NCI-H1930 (cell line): ENCODE measurements at places on chromosomes 6 and 20.

- DNase-seq, result no peak
Measured at GRCh38 chr6:158708239-158708638, 58.4 kb downstream of the SYTL3 start.

- DNase-seq, result no peak
Measured at GRCh38 chr6:133951227-133951626, 1.8 kb upstream of the TBPL1 start.

DNA sequence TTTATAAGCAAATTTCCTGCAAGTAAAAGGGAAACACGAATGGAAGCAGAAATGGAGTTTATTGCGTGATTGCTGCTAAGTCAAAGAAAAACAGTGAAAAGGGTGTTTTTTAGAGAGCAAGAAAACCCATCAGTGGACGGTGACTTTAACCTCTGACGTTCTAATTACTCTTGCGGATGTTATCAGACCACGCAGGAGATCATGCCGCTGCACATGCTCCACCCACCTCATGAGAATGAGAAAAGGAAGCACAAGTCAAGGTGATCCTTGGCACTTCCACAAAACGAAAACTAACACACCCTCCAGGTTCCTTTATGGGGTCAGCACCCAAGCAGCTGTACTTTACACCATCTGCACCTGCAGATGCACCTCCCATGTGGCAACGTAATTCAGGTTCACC, 45.0 kb downstream of the LYRM4 start:
- no peak for DNase-seq

DNA sequence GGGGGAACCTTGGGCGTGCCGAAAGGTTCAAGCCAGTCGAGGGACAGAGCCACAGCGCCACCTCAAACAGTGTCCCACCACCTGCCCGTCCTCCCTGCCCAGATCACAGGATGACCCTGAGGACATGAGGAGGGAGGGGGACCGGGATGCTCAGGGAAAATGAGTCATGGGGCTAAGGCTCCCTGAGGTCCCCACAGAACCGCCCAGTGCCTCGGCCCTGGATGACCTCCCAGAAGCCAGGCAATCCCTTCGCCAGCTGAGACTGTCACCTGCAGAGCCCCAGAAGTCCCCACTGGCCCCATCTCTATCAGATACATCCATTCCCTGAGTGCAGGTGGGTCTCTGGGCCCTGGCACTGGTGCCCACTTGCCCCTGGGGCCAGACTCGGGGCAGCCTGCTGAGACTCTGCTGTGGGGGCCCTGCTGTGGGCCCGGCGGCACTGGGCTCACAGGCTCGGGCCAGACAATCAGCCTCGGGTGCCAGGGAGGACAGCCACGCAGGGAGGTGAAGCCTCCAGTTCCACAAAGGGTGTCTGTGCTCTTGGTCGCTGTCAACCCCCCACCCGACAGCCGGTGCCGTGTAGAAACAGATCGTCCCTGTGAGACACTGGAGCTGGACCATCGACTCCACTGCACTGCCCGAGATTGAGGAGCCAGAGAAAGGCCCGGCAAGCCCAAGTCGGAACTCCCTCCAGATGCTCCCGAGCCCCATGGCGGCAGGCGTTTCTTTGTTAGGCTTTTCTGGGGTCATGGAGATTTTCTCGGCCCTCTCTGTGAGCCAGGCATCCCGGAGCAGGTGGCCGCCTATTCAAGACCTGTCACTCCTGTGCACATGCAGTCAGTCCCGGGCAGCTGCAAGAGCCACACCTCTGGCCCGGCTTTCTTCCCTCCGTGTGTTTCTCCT, 26.1 kb downstream of the PXDC1 start:
- no peak for DNase-seq

DNA sequence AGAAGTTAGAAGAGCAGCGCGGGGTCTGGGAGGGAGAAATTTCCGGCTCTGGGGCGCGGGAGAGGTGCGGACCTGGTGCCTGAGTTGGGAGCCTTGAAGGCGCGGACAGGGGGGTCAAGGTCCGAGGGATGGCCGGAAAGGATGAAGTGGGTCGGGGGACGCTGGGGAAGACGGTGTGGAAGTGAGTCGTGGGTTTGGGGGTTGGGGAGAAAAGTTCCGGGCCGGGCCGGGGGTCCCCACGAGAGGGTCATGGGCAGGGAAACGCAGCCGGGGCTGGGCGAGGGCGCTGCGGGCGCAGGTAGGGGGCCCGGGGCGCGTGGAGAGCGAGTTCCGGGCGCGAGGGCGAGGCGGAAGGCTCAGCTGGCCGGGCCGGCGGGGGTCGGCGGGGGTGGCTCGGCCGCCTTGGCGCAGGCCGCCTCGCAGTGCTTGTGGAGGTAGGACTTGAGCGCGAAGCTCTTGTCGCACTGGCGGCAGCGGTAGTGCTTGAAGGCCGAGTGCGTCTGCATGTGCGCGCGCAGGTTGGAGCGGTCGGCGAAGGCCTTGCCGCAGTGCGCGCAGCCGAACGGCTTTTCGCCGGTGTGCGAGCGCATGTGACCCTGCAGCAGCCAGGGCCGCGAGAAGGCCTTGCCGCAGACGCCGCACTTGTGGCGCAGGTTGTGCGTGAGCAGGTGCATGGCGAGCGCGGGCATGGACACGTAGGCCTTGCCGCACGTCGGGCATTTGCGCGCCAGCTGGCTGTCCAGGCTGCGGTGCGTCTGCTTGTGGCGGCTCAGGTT, 10.5 kb upstream of the SRXN1 start:
- DNase-seq, result peak; percentile 62

DNA sequence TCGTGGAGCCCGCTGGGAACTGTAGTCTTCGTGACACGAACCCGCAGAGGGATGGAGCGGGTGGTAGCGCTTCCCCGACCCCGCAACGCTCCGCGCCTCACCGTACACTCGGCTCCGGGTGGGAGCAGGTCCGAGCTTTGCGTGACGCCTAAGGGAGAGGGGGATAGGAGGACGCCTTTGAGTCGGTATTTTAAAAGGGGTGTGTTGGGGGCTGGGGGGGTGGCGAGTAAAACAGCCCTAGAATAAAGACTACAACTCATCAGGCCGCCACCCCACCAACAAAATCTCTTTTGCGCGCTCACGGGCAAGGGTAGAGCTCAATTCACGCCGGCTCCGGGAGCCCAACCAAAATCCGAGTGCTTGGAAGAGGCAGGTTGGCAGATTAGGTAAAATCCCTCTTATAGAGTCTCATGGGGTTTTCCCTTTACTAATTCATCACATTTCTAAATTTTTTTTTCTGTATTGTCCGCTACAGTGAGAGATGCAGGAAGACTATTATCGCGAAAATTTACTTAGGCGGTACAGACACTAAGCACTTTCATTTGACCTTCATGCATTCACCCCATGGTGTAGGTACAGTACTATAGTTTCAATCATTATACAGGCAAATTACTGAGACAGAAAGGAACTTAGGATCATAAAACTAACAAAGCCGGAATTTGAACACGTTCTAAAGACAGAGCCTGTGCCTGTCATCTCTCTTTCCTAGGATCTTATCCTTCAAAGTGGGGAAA, 706 bp upstream of the SNX14 start:
- DNase-seq, result no peak

- no peak for DNase-seq
Measured at GRCh38 chr6:14361297-14361696, 243.7 kb downstream of the CD83 start.

DNA sequence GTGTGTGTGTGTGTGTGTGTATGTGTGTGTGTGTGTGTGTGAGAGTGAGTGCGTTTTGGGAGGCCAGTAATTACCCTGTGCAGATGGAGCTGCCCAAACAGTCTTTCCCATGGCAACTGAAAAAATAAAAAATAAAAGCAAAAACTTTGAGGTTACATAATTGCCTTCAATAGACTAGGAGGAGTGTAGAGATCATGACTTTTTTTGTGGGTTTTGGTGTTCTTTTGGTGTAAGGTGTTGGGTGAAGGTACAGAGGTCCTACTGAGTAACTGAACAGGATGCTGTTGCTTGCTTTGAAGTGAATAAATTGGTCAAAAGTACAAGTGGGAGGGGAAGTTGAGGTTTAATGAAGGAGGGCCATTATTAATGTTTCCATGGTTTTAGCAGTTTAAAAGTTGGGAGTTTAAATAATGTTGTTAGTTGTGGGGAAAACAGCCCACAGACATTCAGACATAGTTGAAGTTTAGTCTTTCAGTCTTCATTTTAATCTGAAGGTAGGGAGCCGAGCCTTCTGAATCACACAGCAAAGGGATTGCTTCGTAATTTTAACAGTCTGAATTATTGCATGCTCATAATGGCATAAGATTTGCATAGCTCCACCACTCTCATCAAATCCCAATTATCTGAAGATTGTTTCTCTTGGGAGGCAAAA, 251.4 kb downstream of the PRL start:
- DNase-seq, result no peak

GRCh38 chr20:53413186-53413631, 180.4 kb downstream of the ZNF217 start:
- no peak for DNase-seq

GRCh38 chr6:84222426-84222825, 5.0 kb downstream of the CEP162 start:
- DNase-seq, result no peak

DNA sequence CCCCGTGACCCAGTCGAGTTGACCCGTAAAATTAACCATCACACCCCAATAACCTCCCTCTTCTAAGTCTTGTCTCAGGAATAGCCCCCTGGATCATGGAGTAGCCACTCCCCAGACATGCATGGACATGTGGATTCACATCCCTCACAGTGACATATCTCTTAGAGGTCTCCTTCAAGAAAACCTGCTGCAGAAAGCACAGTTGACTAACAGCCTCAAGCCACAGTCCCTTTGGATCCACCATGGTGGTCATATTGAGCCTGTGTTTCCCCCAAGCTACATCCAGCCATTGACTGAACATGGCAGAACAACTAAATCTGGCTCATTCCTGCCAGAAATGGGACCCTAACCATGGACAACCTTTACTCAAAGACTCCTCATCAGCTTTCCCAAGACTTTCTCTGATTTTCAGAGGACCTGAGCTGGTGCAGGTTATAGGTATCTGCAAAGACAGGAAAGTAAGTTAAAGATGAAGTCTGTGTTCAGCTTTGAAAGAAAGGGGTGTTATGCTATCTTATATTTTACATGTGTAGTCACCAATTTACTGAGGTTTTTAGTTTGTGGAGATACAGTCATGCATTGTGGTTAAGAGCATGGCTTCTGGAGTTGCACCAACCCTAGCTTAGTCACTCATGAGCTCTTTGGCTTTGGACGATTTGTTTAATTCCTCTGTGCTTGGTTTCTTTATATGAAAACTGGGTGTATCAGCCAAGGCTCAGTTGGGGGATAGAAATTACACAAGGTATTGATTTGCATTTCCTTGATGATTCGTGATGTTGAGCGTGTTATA, 219.1 kb downstream of the MYLK4 start:
- DNase-seq, result no peak

- no peak for DNase-seq
Measured at GRCh38 chr20:56940466-56940865, 311.4 kb downstream of the TFAP2C start.

DNA sequence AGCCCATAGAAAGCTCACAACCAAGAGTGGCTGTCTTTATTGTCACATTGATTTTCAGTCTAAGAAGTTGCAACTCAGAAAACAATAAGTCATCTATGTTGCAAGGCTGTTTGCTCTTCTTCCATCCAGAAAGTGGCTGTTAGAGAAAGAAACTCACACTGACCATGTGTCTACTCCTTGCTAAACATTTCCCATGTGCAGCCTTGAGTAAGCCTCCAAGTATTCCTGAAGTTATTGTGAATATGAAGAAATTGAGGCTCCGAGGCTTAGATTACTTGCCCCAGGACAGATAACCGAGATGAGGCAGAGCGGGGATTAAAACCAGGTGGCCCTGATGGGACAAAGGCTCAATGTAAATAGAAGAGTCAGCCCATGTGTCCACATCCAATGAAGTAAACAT, 105.0 kb downstream of the SPTLC3 start:
- DNase-seq, result no peak

DNA sequence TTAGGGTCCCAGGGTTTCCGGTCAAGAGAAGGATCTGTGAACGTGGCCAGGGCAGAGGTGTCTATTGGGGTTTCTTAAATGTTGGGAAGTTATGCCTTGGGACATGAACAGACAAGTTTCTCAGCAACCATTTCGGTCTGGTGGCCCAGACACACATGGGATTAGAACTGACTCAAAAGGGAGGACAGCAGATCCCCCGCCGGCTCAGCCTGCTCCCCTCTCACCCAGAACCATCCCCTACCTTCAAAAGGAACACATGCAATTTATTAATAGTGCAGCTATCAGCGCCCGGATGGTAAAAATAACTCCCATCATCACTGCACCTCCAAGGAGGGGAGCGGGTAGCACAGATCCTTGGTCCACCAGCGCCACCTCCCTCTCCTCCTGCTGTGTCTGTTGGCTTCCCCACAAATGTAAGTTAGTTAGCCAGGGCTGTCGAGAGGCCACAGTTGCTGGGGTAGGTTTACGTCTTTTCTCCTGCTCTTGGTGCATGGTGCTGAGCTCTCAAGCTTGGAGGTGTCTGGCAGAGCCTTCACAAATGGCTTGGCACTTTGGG, 77.1 kb downstream of the TRAM2 start:
- DNase-seq, result no peak

DNA sequence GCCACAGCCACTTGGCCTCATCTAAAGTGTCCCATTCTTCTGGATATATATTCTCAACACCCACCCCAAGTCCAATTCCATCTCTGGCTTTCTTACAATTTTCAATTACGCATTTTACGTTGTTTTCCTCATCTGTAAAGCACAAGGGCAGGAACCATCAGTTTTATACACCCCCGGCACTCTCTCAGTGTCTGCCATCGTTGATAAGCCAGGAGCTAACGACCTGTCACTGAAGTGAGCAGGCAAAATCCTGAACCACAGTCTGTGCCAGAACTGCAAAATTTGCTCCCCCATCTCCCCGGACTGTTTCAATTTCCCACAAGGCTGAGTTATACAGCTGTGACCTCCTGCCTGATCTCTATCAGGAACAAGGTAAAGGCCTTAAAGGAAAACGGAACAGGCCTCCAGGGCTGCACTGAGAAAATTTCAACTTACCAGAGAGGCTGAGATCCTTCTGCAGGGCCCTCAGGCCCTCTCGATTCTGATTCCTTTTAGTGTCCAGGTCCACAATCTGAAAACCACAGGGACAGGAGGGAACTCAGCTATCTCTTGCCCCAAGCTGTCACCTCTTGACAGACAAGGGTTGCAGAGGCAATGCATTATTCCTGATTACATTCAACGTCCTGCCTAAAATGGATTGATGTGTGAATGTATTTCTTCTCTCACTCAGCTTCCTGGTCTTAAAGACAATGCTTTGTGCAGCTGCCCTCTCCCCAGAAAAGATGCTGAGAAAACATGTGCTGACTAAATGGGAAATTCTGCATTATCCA, 1.8 kb downstream of the PDRG1 start:
- DNase-seq, result no peak

- DNase-seq, result no peak
Measured at GRCh38 chr6:132153221-132153898, 202.2 kb upstream of the CCN2 start.

GRCh38 chr6:7846966-7847818, 63.4 kb downstream of the TXNDC5 start:
- no peak for DNase-seq

DNA sequence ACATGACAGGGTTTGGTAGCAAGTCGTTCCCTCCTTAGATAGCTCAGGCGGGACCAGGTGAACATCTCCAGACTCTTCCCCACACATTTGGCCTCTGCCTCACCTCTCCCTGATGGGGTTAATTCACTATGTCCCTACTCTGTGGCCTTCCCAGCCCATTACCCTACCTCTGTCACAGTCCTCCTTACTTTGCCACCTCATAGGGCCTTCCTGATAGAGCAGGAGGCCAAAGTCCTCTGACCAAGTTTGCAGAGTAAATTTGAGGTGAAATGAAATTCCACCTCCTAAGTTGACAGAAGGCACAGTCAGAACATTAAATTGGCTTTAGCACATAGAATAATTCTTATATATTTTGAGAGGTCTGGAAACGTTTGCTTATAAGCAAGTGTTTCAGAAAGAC, 53.1 kb upstream of the ARMC2 start:
- no peak for DNase-seq

- no peak for DNase-seq
Measured at GRCh38 chr20:44686934-44687333, 28.2 kb upstream of the CCN5 start.
